ENCODE measurements at places on chromosomes 12 and 14.

DNA sequence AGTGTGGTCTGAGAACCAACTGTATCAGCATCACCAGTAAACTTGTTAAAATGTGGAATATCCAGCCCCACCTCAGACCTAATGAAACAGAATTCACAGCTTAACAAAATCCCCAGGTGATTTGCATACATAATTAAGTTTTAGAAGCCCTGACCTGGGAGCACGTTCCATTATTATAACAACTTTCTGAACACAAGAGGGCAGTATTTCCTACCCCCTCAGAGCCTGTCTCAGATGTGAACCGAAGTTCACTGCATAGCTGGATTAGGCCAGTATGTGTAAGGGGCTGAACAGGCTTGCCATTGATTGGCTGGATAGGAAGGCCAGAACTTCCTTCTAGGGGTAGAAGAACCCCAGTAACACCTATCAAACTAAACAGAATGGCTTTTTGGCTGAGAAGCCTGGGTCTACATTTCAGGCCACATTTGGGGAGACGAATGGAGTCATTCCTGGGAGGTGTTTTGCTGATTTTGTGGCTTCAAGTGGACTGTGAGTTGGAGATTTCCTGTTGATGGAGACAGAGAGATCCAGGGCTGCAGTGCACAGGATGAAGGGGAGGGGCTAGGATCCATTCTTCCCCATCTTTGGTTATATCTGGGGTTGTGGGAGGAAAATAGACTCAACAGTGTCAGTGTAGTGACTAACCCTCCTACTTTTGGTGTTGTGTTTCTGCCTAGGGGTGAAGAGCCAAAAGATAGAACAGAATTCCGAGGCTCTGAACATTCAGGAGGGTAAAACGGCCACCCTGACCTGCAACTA is 94.7 kb upstream of the OR4E1 start:
- no peak for DNase-seq

DNA sequence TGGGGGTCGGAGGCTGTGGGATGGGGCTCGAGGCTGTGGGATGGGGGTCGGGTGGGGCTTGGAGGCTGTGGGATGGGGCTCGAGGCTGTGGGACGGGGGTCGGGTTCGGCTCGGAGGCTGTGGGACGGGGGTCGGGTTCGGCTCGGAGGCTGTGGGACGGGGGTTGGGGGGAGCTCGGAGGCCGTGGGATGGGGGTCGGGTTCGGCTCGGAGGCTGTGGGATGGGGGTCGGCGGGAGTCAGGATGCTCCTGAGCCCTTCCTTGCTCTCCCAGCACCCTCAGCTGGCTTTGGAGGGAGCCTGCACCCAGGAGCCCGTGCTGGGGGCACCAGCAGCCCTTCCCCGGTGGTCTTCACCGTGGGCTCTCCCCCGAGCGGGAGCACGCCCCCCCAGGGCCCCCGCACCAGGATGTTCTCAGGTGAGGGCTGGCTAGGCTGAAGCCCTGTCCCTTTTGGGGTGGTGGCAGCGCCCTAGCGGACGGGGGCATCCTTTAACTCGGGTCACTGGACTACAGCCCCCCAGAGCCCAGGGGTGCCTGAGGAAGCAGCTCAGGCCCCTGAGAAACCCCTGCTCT is 11.9 kb upstream of the PUS1 start:
- no peak for DNase-seq

- DNase-seq = no peak
These were observed 145.7 kb downstream of the CNTN1 start for GRCh38 chr12:40837891-40838429.

DNA sequence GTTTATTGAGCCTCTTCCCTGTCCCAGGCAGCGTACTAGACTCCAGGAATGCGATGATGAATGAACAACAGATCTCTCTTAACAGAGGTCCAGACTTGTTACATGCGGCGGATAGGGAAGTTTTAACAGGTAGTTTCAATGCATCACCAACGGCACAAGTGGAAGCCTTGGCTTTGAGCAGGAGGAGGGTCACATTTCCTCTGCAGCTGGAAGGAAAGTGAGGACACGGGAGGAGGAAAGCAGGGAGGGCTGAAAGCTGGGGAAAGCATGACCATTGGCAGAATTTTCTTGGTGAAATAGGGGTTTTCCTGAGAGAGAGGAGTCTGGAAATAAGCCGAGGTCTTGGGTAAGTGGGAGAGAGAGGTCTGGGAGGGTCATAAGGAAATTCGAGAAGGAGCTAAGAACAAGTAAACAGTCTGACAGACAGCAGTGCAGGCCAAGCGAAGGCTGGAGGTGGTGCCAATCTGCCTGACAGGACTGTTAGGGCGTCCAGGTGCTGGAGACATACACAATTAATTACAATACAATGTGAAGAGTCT is 15.4 kb downstream of the BHLHE41 start:
- no peak for DNase-seq

GRCh38 chr12:96503976-96504375 is 14.6 kb downstream of the CFAP54 start:
- DNase-seq = no peak

DNA sequence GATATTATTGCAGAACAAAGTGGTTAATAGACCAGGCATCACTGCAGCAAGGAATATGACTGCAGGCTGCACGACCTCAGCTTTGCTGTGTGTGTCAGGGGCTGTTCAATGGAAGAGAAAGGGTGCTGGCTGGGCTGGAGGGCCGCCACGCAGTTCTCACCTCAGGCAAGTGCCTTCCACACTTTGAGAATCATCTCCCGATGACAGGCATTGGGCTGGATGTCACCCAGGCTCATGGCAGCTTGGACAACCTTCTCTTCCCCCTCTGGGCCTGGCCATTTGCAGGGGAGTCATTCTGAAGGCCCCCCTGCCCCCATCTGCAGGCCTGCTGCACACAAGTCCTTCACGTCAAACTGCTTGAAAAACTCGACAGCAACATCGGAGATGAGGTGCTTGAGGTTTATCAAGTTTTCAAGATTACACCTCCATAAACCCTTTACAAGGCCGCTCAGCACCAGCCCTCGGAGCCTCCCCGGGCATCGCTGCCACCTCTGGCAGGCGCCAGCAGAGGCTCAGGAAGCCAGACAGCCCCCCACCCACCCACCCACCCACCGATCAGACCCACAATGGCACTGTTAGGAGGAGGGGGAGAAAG is 165.9 kb upstream of the GSC start:
- DNase-seq = no peak

GRCh38 chr12:52496590-52497071 is 3.6 kb upstream of the KRT6A start:
- no peak for DNase-seq

DNA sequence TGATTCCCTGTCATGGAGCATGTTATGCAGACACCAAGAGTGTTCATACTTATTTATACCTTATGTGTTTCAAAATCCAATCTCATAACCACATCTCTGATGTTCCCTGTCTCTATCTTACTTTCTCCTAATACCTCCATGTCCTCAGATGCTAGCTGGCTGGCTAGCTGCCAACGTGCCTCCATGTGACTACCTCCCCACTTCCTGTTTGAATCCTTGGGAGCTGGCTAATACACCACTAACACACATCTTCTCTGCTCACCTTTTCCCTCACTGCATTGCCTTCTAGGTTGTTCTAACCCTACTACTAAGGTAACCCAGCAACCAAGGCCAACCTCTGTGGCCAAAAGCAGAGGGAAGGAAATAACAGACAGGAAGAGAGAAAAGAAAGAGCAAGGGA is 27.3 kb downstream of the TTC5 start:
- DNase-seq = no peak

GRCh38 chr14:64598404-64598803 is 48.6 kb downstream of the PPP1R36 start:
- DNase-seq = no peak

DNA sequence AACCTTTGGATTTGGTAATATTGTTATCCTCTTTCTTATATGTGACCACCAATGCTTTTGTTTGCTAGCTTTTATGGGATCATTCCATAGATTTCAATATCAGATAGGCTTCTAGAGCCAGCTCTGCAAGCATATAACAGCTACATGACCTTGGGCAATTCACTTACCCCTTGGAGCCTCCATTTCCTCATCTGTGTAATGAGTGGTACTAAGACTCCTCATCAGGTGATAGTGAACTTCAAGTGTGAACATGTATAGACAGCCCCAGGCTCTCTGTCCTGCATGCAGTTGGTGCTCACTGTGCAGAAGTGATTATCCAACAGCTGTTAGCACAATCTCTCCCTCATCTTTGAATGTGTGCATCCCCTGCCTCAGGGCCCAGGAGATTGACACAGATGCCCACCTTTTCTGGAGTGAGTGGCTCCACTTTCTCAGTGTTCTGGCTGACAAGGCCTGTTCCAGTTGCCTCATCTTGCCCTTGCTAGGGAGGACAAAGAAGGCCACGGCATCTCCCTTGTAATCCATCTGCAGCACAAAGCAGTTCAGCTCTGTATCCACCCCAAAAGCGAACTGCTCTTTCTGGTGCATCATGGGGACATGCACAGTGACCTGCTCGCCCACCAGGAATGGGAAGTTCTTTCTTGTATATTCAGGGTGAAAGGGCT is 9.2 kb downstream of the SERPINA9 start:
- no peak for DNase-seq

DNA sequence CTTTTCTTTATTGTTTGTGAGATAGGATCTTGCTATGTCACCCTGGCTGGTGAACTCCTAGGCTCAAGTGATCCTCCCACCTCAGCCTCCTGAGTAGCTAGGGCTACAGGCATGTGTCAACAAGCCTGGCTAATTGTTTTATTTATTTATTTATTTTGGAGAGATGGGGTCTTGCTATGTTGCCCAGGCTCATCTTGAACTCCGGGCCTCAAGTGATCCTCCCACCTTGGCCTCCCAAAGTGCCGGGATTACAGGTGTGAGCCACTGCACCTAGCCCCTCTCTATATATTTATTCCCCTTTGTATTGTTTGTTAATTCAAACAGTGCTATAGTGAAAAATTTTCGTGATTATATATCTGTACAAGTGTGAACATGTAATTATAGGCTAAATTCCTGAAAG is 123.3 kb downstream of the DAAM1 start:
- no peak for DNase-seq

GRCh38 chr12:8917751-8918150 is 3.4 kb downstream of the PHC1 start:
- DNase-seq = no peak

GRCh38 chr12:109466821-109467220 is 10.3 kb downstream of the KCTD10 start:
- no peak for DNase-seq

DNA sequence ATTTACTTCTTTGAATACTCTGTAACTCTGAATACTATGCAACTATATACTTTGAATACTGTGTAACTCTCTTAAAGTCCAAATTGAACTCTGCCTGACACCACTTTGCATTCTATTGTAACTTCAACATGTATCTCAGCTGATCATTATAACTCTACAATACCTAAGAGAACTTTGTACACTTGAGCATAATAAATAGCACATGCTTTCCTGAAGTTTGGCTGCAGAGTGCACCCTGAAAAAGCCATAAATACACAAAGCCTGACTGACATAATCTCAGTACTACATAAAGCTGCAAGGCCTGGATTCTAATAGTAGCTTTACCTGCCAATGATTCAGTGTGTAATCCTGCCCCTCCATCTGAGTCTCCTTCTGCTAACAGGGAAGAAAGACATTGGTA is 21.3 kb upstream of the COX16 start:
- DNase-seq = no peak

GRCh38 chr12:24561882-24562770 is 386.8 kb downstream of the BCAT1 start:
- DNase-seq = no peak

- DNase-seq = no peak
These were observed 28.7 kb upstream of the REP15 start for GRCh38 chr12:27667540-27667939.

DNA sequence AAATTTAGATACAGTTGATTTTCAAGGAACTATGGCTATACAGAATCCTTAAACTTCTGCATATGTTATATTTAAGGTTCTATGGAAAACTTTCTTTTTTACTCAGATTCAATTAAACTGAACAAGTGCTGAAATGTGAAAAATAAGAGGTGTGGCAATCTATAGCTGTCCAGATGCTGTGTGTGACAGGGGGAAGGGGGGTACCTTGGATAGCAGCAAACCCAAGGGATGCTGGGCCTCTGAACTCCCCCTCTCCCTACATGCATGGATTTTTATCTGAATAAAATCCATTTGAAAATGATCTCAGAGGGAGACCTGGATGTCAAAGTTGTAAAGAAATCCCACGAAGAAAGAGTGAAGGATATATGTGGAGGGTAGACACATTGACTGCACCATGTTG is 82.8 kb upstream of the CCDC198 start:
- DNase-seq = no peak

DNA sequence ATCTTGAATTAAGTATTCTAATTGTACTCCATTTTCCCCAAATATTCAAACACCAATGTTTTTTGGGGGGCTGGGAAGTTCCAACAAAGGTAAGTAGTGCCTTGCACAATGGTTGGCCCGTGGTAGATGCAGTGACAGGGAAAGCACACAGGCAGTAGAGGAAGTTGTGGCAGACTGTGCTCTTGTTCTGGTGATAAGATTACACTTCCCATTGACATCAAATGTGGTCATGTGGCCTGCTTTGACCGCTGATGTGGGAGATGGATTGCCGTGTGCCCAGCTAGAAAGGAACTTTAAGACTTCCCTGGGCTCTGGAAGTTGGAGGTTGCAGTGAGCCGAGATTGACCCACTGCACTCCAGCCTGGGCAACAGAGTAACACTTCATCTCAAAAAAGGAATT is 223.8 kb downstream of the VRK1 start:
- DNase-seq = no peak

DNA sequence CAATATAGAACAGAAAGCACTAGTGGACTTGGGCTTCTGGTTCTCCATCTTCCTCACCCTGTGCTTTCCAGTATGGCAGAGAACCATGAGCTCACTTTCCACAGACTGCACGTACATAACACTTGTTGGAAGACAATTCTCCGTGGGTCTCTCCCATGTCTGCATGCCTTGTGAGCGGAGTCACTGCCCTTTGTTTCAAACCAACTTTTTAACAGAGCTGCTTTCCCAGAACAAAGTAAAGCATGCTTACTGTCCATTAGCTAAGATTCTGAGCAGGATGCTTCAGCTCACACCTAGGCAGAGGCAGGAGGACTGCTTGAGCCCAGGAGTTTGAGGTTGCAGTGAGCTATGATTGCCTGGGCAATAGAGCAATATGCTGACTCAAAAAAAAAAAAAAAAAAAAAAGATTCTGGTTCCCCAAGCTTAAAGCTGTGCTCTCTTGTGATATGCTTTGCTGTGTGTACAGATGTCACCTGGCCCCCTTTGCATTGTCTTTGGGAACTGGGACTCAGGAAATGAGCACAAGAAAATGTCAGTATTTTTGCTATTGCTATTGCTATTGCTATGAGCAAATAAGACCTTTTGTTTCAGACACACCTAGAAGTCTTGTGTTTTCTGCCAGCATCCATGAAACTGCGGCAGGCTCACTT is 54.6 kb upstream of the PTGR2 start:
- no peak for DNase-seq

- no peak for DNase-seq
These were observed 125.3 kb upstream of the PRMT8 start for GRCh38 chr12:3365463-3366411.

All from stimulated activated CD8-positive, alpha-beta memory T cell treated with anti-CD3 and anti-CD28 coated beads, Interleukin-4, amount 100 ng/mL, for 4 hours (primary cell).